Suprapubic skin (tissue), 4 donors: ENCODE measurements at places on chromosomes 2 and 18.

- no peak for DNase-seq
Measured at GRCh38 chr18:64806691-64807090, 657.8 kb upstream of the LINC00305 start.

GRCh38 chr2:143217512-143218115 is 88.4 kb downstream of the ARHGAP15 start:
- no peak for DNase-seq

DNA sequence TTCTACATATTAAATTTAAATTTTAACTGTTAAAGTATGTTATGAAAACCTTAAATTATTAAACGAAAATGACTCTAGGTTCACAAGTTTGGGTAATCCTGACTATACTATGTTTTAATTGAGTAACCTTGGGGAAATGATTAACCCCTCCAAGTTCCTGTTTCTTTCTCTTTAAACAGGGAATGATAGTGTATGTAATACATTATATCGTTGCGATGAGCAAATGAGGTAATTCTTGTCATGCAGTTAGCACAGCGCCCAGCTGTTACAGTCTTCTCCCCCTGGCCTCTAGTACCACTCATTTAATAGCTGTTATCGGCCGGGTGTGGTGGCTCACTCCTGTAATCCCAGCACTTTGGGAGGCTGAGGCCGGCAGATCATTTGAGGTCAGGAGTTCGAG is 80.4 kb downstream of the MTA3 start:
- DNase-seq = no peak

DNA sequence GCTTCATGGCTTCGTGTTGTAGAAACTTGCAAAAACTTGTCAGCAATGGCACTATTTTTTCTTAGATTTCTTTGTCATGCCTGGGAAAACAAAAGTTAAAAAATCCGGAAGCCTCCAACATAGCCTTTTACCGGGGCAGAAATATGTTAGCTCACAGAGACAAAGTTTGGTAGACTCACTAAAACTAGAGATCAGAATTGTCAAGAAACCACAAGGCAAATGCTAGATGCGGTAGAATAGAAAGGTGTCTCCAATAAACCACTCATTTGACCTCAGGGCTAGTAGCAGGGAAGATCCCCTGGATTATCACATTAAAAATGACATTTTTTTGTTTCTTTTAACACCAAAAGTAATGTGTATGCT is 405 bp downstream of the CASP10 start:
- no peak for DNase-seq

DNA sequence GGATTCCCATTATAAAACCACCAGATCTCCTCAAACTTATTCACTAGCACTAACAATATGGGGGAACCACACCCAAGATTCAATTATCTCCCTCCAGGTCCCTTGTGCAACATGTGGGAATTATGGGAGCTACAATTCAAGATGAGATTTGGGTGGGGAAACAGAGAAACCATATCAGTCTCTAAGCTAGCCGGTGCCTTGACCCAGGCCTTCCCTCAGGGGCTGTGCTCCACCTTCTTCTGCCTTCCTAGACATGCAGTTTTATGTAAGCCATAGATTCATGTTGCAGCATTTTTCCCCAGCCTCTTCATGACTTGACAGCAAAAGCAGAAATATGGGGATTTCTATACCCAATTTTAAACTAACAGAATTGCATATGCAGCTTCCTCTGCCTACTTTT is 559.2 kb downstream of the TNS1 start:
- no peak for DNase-seq

DNA sequence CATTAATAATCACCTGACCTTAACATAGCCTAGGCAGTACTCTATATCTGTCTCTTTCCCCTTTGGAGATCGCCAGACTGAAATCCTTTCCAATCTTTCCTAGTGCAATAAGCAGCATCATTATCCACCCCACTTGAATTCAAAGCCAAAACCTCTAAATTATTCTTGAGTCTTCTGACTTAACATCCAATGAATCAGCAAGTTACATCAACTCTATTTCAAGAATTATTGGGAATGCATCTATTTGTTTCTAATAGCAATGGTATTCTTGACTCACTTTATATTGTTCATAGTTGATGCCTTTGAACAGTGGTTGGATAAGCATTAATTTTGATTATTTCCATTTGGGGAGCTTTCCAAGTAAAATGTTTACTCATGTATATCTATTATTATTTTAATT is 144.8 kb downstream of the ZNF804A start:
- DNase-seq = no peak

- DNase-seq = no peak
Measured at GRCh38 chr18:52652391-52652790, 312.4 kb downstream of the DCC start.

- no peak for DNase-seq
Measured at GRCh38 chr2:55301277-55301676, 32.2 kb upstream of the MTIF2 start.

DNA sequence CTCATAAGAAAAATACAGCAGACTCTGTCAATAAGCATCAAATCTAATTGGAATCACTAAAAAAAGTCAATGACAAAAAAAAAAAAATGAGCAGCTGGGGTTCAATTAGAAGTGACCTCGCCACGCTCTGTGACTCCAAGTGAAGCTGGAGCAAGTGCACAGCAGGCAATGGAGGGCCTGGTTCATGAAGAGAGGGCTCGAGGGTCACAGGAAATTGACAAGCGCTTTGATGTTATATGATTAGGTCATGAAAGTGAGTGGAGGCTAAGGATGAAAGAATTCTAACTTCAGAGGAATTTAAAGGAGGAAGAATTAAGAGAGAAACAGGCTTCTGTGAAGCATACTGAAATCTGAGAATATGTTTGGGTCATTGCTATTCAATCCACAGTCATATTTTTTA is 85.4 kb upstream of the TMEM18 start:
- no peak for DNase-seq
